GM23248 (cell line): ENCODE measurements at places on chromosomes 16 and 17. TPM values are rescaled to one million over a fixed set of nuclear protein-coding genes. Genes with fewer than 3 reads are reported as not detected.

OSGIN1 gene
- total RNA-seq, result 0.63 and 1.1 TPM in 2 replicates

KRT23 gene
- not detected in 2 replicates for total RNA-seq

GNAO1 gene
- total RNA-seq, result under 0.01 TPM in 1 of 2 replicates, not detected in the other

SEC14L5 gene
- not detected in 2 replicates for total RNA-seq

IL17C gene
- not detected in 2 replicates for total RNA-seq

CRHR1 gene
- not detected in 2 replicates for total RNA-seq

CD300LB gene
- not detected in 2 replicates for total RNA-seq

PDILT gene
- not detected in 2 replicates for total RNA-seq

TERF2IP gene
- 44.8 and 60.7 TPM in 2 replicates for total RNA-seq

TPSB2 gene
- total RNA-seq, result not detected in 2 replicates

IL21R gene
- 0.76 and 1.5 TPM in 2 replicates for total RNA-seq

- no peak overlapping the region for H3K4me3 ChIP-seq
- H3K27ac ChIP-seq, result no peak overlapping the region
Measured at GRCh38 chr17:61735807-61736206, 127.5 kb downstream of the BRIP1 start.

- peaks cover 5% of the 10 kb centered on the region; the same call in 1 of the 2 replicates for H3K36me3 ChIP-seq
- H3K27ac ChIP-seq, result no peak overlapping the region
- no peak for DNase-seq
- H3K27me3 ChIP-seq, result no peaks in the 10 kb centered on the region
- H3K4me3 ChIP-seq, result no peak overlapping the region
Measured at GRCh38 chr17:43217614-43218087, 6.0 kb downstream of the TMEM106A start.

DNA sequence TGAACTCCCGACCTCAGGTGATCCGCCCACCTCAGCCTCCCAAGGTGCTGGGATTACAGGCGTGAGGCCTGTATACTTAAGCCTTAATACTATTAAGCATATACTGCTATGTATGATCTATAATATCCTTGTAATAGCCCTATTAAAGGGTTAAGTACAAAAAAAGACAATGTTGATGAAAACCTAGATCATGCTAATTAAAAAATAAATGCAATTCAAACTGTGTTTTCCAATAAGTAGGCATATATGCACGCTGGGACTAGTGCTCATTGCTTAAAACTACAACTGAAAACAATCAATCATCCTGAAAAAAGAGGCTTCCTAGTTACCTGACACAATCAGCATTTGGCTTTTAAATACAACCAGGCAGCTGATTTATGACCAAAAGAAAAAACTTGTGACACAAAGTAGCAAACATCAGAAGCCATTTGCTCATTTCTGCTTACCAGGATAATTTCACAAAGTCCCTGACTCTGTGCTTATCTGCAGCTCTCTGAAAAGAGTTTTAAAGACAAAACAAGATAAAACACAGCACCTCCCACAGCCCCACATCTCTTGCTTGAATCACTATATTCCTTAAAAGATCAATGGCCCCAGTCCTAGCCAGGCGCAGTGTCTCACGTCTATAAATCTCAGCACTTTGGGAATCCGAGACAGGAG lies 11.1 kb downstream of the ZNF385C start:
- H3K36me3 ChIP-seq, result no peaks in the 10 kb centered on the region
- H3K4me3 ChIP-seq, result no peak overlapping the region
- H3K27me3 ChIP-seq, result peaks cover 6% of the 10 kb centered on the region
- H3K27ac ChIP-seq, result no peak overlapping the region
- no peaks in the 10 kb centered on the region for H3K4me1 ChIP-seq

DNA sequence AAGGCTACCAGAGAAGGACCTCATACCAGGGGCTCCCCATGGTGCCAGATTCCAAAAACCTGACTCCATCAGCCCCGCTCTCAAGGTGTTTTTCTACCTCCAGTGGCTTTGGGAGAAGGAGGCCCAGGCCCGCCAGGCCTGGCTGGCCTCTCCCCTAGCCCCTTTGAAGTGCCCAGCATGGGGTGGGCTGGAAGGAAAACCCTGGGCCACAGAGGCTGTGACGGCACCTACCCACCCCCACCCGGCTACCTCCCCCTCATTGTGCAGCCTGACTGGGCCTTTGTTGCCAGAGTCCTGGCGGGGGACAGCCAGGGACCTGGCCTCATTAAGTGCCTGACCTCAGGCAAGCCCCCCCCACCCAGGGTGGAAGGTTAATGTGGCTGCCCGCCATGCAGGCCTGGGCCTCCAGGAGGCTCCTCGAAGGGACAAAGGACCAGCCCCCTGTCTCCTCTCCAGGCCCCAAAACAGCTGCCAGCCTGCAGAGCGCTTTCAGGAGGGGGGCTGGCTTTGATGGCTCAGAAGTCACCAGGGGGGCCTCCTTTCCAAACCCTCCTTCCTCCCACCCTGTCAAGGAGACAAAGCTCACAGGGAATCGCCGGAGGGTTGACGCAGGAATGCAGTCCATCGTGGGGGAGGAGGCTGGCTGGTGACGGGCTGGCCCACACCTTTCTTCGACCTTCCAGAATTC lies 159.4 kb downstream of the ZNF423 start:
- no peaks in the 10 kb centered on the region for H3K36me3 ChIP-seq
- peaks cover 19% of the 10 kb centered on the region for H3K27me3 ChIP-seq
- no peak for DNase-seq
- no peak overlapping the region for H3K27ac ChIP-seq
- H3K4me1 ChIP-seq, result no peaks in the 10 kb centered on the region
- no peak overlapping the region for H3K4me3 ChIP-seq

- no peaks in the 10 kb centered on the region for H3K36me3 ChIP-seq
- no peaks in the 10 kb centered on the region for H3K4me1 ChIP-seq
- no peaks in the 10 kb centered on the region for H3K27me3 ChIP-seq
- H3K4me3 ChIP-seq, result no peak overlapping the region
Measured at GRCh38 chr17:61389670-61390478, 9.8 kb upstream of the TBX2 start.

DNA sequence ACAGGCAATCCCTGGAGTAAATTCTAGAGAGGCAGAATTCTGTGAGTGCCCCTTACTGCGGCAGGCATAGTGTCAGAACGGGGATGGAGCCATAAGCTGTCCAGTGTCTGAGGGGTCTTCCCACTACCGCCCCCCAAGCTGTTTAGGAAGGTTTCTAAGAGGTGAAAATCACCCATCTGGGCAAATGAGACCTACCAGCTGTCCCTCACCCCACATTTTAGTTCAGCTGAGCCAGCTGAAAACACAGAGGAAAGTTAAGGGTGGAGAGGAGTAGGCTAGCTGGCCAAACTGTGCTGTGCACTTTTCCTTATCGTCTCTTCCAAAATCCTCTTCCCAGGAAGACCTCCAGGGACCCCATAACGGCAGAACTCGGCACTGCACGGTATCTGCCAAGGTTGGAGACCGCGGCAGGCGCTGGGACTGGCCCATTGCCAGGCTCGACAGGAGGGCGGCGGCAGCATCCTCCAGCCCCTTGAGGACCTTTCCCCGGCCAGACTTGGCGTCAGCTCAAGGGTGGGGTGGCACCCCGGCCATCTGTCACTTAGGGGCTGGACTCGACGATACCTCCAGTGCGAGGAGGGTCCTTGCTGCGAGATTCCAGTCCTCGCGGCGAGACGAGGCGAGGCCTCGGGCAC lies 955 bp downstream of the ACLY start:
- peaks cover 1% of the 10 kb centered on the region; the same call in 1 of the 2 replicates for H3K36me3 ChIP-seq
- H3K4me3 ChIP-seq, result peak overlapping the region; percentile 95
- H3K4me1 ChIP-seq, result peaks cover 44% of the 10 kb centered on the region
- H3K27ac ChIP-seq, result peak overlapping the region; percentile 90

- peak; percentile 93 for DNase-seq
- H3K27ac ChIP-seq, result peak overlapping the region; percentile 82
- peaks cover 45% of the 10 kb centered on the region for H3K4me1 ChIP-seq
- H3K36me3 ChIP-seq, result no peaks in the 10 kb centered on the region
- peak overlapping the region; percentile 69 for H3K4me3 ChIP-seq
Measured at GRCh38 chr16:80993307-80993706, 13.4 kb downstream of the CMC2 start.

DNA sequence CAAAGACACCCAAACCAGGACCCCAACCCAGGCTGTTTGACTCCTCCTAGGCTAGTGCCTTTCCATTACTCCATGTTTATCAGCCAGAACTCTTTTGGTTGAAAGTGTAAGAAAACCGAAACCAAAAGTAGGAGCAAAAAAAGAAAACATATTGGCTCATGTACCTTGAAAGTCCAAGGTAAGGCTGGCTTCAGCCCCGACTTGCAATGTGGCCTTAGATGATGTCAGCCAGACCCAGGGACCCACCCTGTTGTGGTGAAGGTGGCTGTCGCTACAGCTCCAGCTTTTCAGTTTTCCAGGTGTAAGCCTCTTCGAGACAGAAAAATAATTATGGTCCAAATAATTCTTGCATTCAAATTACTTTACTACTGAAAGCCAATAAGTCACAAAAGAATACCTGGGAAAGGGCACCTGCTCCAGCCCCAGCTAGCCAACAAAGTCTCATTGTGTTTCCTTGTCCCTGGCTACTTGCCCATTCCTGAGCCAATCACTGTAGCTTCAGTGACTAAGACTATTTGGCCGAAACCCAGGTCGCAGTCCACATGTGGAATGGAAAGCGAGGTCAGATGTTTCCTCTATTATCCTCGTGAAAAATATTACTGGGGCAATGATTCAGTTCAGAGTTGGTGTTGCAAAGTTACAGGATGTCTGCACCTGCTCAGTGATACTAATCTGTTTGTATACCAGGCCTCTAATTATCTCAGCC lies 20.7 kb downstream of the DNAH9 start:
- H3K36me3 ChIP-seq, result no peaks in the 10 kb centered on the region
- H3K4me3 ChIP-seq, result no peak overlapping the region
- no peaks in the 10 kb centered on the region for H3K4me1 ChIP-seq
- no peaks in the 10 kb centered on the region for H3K27me3 ChIP-seq
- no peak overlapping the region for H3K27ac ChIP-seq

- no peaks in the 10 kb centered on the region for H3K4me1 ChIP-seq
- H3K27me3 ChIP-seq, result peaks cover 66% of the 10 kb centered on the region
- DNase-seq, result no peak
Measured at GRCh38 chr17:58390884-58391283, 26.4 kb downstream of the RNF43 start.

DNA sequence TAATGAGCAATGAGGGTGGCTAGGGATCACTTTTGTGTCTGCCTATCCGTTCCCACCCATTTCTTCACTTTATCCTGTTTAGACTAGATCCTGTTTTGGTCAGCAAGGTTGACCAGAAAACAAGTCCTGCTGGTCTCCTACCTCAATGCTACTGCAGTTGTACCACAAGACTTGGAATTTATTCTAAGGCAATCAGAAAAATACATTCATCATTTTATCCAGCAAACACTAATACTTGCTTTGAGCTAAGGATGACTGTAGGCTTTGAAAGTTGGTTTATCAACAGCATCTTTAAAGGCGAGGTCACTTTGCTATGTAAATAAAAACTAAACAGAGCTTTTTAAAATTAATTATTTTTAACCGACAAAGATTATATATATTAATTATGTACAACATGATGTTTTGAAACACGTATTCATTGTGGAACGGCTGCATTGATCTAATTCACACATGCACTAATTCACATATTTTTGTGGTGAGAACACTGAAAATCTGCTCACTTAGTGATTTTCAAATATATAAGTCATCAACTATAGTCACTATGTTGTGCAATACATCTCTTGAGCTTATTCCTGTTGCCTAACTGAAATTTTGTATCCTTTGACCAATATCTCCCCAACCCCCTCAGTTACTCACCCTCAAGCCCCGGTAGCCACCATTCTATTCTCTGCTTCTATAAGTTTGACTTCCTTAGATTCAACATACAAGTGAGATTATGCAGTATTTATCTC lies 125.9 kb upstream of the HS3ST3A1 start:
- H3K27ac ChIP-seq, result peak overlapping the region; percentile 68
- peak overlapping the region; percentile 29; the same call in 1 of the 2 replicates for H3K4me3 ChIP-seq
- H3K36me3 ChIP-seq, result no peaks in the 10 kb centered on the region
- peaks cover 46% of the 10 kb centered on the region for H3K4me1 ChIP-seq
- H3K27me3 ChIP-seq, result no peaks in the 10 kb centered on the region

DNA sequence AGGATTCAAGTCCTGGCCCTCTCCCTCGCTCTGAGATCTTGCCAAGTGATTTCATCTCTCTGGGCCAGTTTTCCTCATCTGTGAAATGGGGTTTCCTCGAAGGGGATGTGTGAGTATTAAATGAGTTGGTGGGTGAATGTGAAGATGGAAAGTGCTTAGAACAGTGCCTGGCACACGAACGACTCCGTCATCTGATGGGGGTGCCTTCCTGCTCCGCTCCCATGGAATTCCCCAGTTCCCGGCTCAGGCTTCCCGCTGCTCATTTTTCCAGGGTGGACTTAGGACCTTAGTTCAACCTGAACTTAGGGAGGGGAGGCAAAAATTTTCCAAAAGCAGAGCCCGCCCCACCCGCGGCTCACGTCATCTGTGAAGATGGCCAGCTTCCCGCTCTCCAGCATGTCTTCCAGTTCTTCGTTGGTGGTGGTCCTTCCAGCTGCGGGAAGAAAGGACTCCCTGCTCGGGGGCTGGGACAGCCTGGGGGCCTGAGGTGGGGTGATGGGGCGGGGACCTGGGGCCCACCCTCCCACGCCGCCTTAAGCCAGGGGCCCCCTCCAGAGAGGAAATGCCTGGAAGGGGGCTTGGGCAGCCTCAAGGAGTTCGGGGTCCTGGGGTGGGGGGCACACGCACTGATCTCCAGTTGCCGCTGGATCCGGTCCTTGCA lies 11.4 kb downstream of the HSD3B7 start:
- H3K4me3 ChIP-seq, result peak overlapping the region; percentile 84
- peaks cover 32% of the 10 kb centered on the region for H3K4me1 ChIP-seq
- no peaks in the 10 kb centered on the region for H3K36me3 ChIP-seq
- DNase-seq, result peak; percentile 63

DNA sequence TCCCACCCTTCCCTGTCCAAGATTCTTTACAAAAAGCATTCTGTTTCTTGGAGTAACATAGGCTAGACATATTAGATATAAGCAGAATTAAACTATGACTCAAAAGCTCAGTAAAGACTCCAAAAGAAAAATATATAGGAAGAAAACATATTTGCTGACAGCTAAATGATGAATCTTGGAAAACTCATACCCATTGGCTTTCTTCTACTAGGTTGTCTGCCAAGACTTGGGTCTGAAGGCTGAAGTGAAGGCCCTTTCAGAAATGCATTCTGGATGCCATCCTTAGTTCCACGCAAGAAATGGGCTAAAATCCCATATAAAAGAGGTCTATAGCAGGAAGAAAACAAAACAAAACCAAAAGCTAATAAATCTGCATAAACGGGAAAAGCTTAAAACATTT lies 15.1 kb downstream of the CEP20 start:
- peak; percentile 18 for DNase-seq
- no peaks in the 10 kb centered on the region for H3K27me3 ChIP-seq
- H3K27ac ChIP-seq, result no peak overlapping the region
- H3K36me3 ChIP-seq, result peaks cover 5% of the 10 kb centered on the region; the same call in 1 of the 2 replicates

GRCh38 chr17:29347831-29348629 lies 42.1 kb upstream of the TAOK1 start:
- no peaks in the 10 kb centered on the region for H3K36me3 ChIP-seq
- H3K4me1 ChIP-seq, result 0 out of 2 replicates have a peak, but pooled peaks cover 3% of the 10 kb centered on the region
- DNase-seq, result peak; percentile 79
- H3K27me3 ChIP-seq, result peaks cover 10% of the 10 kb centered on the region
- H3K27ac ChIP-seq, result peak overlapping the region; percentile 47

GRCh38 chr17:64648234-64648633 lies 13.9 kb downstream of the SMURF2 start:
- DNase-seq, result peak; percentile 47
- 0 out of 2 replicates have a peak overlapping the region, but pooled peaks have one; percentile 45 for H3K4me3 ChIP-seq
- peaks cover 17% of the 10 kb centered on the region; the same call in 1 of the 2 replicates for H3K36me3 ChIP-seq
- no peaks in the 10 kb centered on the region for H3K27me3 ChIP-seq
- peak overlapping the region; percentile 34 for H3K27ac ChIP-seq
